ENCODE measurements at places on chromosomes 2 and 18. TPM values are rescaled to one million over a fixed set of nuclear protein-coding genes. Genes with fewer than 3 reads are reported as not detected.

GRCh38 chr2:191607096-191607495 is 70.8 kb upstream of the NABP1 start:
- H3K27me3 ChIP-seq, result no peaks in the 10 kb centered on the region
- H3K36me3 ChIP-seq, result no peaks in the 10 kb centered on the region
- H3K4me3 ChIP-seq, result no peak overlapping the region
- no peak for DNase-seq

DNA sequence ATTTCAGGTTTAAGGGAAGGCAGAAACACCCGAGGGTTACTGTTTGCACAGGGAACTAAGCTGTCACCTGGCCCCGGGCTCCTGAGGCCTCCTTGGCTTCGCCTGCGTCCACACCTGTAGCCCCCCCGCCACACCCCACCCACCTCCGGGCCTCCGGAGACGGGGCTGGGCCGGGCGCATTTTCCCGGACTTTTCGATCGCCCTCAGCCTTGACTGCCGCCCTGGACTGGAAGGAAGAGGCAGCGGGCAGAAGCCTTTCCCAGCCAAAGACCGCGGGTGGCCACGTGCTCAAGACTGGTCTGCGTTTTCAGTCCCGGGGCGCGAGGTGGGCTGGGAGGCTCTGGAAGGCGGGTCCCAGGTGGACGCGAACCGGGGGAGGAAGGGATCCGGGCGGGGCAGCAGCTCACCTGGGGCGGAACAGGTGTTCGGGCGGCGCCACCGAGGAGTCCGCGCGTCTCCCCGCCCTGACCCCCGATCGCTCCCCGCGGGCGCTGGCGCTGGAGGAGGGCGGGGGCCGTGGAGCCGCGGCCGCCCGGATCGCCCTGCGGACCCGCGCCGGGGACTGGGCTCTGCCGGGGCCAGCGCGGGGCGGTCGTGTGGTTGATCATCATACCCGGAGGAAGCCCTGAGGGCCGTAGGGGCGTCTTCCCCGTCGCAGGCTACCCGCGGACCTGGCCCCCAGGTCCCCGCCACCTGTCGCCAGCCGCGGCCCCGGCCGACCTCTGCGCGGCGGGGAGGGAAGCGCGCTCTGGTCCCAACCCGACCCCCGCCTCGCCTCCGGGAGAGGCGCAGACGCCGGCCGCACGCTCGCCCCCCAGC is 3.2 kb downstream of the ID2 start:
- H3K36me3 ChIP-seq, result peaks cover 20% of the 10 kb centered on the region
- peak overlapping the region; percentile 97 for H3K27ac ChIP-seq
- no peaks in the 10 kb centered on the region for H3K27me3 ChIP-seq
- peak overlapping the region; percentile 98 for H3K4me3 ChIP-seq
- no peak for DNase-seq

DNA sequence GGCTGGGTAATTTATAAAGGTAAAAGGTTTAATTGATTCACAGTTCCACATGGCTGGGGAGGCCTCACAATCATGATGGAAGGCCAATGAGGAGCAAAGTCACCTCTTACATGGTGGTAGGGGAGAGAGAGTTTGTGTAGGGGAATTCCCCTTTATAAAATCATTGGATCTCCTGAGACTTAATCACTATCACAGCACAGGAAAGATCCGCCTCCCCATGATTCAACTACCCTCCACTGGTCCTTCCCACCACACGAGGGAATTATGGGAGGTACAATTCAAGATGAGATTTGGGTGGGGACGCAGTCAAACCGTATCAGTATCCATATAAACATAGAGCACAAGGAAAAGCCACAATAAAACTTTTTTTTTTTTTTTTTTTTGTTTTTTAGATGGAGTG is 172.6 kb upstream of the PIEZO2 start:
- H3K4me3 ChIP-seq, result no peak overlapping the region
- peaks cover 40% of the 10 kb centered on the region for H3K4me1 ChIP-seq
- H3K36me3 ChIP-seq, result no peaks in the 10 kb centered on the region

- H3K4me3 ChIP-seq, result no peak overlapping the region
- H3K27ac ChIP-seq, result no peak overlapping the region
- no peaks in the 10 kb centered on the region for H3K36me3 ChIP-seq
Measured at GRCh38 chr2:86305195-86305914, 32.1 kb downstream of the REEP1 start.

DNA sequence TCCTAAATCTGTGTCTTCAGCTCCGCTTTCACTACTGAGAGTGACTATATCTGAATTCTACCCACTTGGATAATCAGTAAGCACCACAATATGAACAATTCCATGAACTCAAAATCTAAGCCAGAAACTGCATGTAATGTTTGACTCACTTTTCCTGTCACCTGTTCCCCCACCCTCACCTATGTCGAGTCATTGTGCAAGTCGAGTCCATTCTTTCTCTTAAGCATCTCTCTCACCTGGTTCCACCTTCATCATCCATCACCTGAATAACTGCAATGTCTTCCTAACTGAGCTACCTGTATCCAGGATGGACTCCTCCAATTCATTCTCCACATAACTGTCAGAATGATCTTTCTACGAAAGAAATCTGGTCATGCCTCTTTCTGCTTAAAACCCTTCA is 58.2 kb downstream of the PPP1R1C start:
- H3K27me3 ChIP-seq, result no peaks in the 10 kb centered on the region
- H3K27ac ChIP-seq, result no peak overlapping the region
- H3K4me1 ChIP-seq, result peaks cover 7% of the 10 kb centered on the region
- H3K4me3 ChIP-seq, result no peak overlapping the region
- no peaks in the 10 kb centered on the region for H3K36me3 ChIP-seq

DNA sequence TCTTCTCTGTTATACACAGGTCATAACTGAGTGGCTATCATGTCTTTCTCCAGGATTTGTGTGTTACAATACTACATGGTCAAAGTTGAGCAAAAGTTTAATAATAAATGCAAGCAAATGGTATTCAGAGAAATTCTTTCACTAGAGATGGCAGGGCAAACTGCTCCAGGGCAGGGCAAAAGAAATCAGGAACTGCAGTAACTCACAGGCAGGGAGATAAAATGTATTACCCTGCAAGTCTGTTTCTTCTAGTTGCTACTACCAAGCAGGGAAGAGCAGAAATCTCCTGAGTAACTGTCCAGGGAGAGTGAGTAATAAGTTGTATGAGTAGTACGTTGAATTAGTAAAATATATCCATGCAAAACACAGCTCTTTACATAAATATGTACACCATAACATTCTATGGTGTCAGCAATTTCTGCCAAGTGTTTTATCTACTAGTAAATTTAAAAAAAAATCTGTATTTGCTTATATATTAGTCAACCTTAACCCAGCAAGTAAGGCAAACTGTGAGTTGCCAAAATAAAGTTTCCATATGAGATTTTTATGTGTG is 404.1 kb downstream of the ZEB2 start:
- peaks cover 8% of the 10 kb centered on the region for H3K4me1 ChIP-seq
- H3K36me3 ChIP-seq, result no peaks in the 10 kb centered on the region
- DNase-seq, result no peak
- no peaks in the 10 kb centered on the region for H3K27me3 ChIP-seq

GRCh38 chr18:49169037-49169521 is 218.3 kb upstream of the SMAD7 start:
- no peak for DNase-seq
- no peak overlapping the region for H3K4me3 ChIP-seq
- H3K4me1 ChIP-seq, result no peaks in the 10 kb centered on the region

DNA sequence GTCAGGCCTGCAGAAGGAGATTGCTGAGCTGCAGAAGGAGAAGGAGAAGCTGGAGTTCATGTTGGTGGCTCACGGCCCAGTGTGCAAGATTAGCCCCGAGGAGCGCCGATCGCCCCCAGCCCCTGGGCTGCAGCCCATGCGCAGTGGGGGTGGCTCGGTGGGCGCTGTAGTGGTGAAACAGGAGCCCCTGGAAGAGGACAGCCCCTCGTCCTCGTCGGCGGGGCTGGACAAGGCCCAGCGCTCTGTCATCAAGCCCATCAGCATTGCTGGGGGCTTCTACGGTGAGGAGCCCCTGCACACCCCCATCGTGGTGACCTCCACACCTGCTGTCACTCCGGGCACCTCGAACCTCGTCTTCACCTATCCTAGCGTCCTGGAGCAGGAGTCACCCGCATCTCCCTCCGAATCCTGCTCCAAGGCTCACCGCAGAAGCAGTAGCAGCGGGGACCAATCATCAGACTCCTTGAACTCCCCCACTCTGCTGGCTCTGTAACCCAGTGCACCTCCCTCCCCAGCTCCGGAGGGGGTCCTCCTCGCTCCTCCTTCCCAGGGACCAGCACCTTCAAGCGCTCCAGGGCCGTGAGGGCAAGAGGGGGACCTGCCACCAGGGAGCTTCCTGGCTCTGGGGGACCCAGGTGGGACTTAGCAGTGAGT is 19.4 kb downstream of the FOSL2 start:
- no peak overlapping the region for H3K27ac ChIP-seq
- H3K27me3 ChIP-seq, result no peaks in the 10 kb centered on the region
- H3K4me1 ChIP-seq, result peaks cover 6% of the 10 kb centered on the region
- no peak for DNase-seq

- no peak overlapping the region for H3K4me3 ChIP-seq
- no peak for DNase-seq
- no peaks in the 10 kb centered on the region for H3K4me1 ChIP-seq
- no peak overlapping the region for H3K27ac ChIP-seq
- no peaks in the 10 kb centered on the region for H3K36me3 ChIP-seq
- H3K27me3 ChIP-seq, result no peaks in the 10 kb centered on the region
Measured at GRCh38 chr18:10878703-10879102, 270.7 kb downstream of the PIEZO2 start.

- no peaks in the 10 kb centered on the region for H3K36me3 ChIP-seq
- no peaks in the 10 kb centered on the region for H3K4me1 ChIP-seq
- H3K27me3 ChIP-seq, result no peaks in the 10 kb centered on the region
- no peak overlapping the region for H3K4me3 ChIP-seq
- no peak for DNase-seq
- no peak overlapping the region for H3K27ac ChIP-seq
Measured at GRCh38 chr2:137151731-137152130, 386.4 kb downstream of the THSD7B start.

- peak overlapping the region; percentile 75 for H3K4me3 ChIP-seq
- DNase-seq, result no peak
- H3K27ac ChIP-seq, result no peak overlapping the region
- H3K27me3 ChIP-seq, result no peaks in the 10 kb centered on the region
- no peaks in the 10 kb centered on the region for H3K36me3 ChIP-seq
Measured at GRCh38 chr2:6864923-6865345, 773 bp downstream of the CMPK2 start.

DNA sequence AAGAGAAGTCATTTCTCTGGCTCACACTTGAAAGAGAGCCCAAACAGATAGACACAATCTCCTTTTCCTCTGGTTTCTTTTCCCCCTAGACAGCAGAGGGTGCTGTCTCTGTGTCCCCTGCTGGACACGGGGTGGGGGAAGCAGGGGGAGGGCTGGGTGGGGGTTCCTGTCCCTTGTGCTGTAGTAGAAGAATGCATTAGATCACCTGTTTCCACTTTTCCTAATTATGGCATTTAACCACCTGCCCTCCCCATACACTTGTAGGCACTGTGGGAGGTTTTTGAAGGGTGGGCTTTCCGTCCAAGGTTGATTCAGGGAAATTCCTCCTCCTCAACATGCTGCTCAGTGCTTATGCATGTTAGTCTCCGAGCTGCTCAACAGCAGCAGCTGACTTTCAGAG is 206.2 kb upstream of the EPAS1 start:
- no peak overlapping the region for H3K4me3 ChIP-seq
- peak; percentile 35 for DNase-seq
- H3K27ac ChIP-seq, result no peak overlapping the region
- H3K36me3 ChIP-seq, result peaks cover 59% of the 10 kb centered on the region
- H3K27me3 ChIP-seq, result no peaks in the 10 kb centered on the region
- H3K4me1 ChIP-seq, result no peaks in the 10 kb centered on the region

DNA sequence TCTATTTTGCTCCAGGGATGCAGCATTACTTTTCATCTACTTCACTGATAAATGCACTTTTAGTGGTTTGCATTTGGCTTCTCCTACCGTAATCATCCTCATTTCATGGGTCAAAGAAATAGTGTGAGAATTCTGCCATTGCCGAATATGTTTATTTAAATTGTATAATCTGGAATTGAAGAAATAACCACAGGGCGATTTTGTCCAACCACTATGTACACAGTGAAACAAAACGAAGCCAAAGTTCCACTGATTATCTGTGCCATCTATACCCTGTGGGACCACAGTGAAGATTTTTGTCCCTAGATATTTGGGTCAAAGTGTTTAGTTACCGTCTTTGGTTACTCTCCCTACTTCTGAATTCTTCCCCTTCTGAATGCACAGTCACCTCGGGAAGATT is 888.6 kb upstream of the NRXN1 start:
- no peaks in the 10 kb centered on the region for H3K27me3 ChIP-seq
- H3K36me3 ChIP-seq, result no peaks in the 10 kb centered on the region
- no peak overlapping the region for H3K4me3 ChIP-seq
- no peak for DNase-seq
- H3K27ac ChIP-seq, result no peak overlapping the region
- H3K4me1 ChIP-seq, result peaks cover 5% of the 10 kb centered on the region

DNA sequence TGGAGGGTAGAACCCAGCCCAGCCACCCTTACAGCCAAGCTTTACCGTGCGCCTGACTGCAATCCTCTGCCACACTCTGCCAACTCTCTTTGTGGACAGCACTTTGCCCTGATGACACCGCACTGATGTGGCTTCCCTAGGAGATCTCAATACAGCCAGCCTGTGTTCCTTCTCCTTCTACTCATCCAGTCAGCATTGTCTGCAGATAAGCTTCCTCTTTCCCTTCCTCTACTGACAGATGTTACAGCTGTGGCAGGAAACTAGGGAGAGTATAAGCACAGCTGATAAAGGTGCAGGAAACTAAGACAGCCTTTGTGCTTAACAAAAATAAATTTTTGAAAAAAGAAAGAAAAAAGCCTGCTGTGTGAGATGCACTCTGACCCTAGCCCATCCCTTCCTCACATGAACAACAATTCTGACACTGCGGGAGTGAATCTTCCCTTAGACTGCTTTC is 25.0 kb downstream of the CEP68 start:
- DNase-seq, result no peak
- H3K4me1 ChIP-seq, result no peaks in the 10 kb centered on the region
- H3K4me3 ChIP-seq, result no peak overlapping the region
- peaks cover 75% of the 10 kb centered on the region for H3K36me3 ChIP-seq
- H3K27me3 ChIP-seq, result no peaks in the 10 kb centered on the region

DNA sequence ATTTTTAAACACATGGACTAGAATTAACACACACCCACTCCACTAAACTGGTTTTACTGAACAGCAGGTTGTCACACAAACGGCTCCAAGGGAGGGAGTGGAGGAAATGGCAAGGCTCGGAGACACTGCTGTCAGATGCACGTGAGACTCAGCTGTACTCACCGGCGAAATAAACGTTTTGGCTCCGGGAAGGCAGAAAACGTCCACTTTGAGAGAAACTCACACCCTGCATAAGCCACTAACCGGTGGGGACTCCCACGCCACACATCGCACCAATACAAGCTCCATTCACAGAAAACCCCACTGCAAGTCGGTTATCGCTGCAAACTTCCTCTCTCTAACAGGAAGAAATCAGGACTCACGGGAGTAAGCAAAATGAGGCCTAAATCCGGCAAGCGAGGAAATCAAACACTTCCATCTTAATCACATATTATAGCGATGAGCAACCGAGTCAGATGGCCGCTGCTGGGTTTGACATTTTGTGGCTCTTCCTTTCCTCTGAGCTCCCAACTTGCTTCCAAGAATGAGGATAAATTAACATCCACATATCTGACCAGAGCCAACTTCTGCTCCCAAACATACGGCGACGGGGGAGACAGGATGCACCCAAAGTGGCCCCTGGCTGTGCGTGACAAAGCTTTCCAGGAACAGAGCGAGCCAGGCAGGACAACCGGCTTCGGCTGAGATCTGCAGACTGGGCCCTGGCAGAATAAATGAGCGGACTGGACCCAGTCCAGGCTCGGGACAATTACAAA is 63.5 kb downstream of the HDAC4 start:
- no peak overlapping the region for H3K4me3 ChIP-seq
- no peaks in the 10 kb centered on the region for H3K36me3 ChIP-seq
- no peaks in the 10 kb centered on the region for H3K27me3 ChIP-seq
- no peak for DNase-seq
- H3K4me1 ChIP-seq, result no peaks in the 10 kb centered on the region

Gene UGT1A10
- not detected for polyA plus RNA-seq

Gene CABYR
- 15.0 TPM for polyA plus RNA-seq

Gene CTAGE1
- polyA plus RNA-seq, result 0.03 TPM

Gene ANKRD30BL
- not detected for polyA plus RNA-seq

Gene PSD4
- 0.35 TPM for polyA plus RNA-seq

Gene NCKAP5
- 0.02 TPM for polyA plus RNA-seq

Measured in SK-N-SH (cell line).